ENCODE measurements at places on chromosomes 5 and 9. TPM values are rescaled to one million over a fixed set of nuclear protein-coding genes. Genes with fewer than 3 reads are reported as not detected.
A peak's percentile ranks its signal among the peaks of the same experiment; 100 is the strongest.

Gene MED27
- total RNA-seq = 8.2 TPM

DNA sequence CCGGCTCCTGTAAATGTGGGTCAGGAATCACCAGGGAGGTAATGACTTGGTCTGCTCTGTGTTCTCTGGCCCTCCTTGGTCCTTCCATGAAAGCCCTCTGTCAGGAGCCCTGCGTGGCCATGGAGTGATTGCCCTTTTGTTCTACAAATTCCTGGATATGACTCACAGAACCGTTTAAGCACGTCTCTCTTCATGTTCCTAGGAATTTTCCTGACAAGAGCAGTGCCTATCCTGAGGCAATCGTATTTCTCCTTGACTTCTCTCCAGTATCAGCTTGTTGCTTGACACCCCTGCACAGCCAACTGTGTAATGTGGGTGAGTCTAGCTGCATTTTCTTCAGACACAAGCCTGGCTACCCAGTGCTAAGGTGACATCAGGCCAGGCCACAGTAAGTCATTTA lies 274.3 kb upstream of the ZNF462 start:
- H3K36me3 ChIP-seq = no peaks in the 10 kb centered on the region
- H3K4me1 ChIP-seq = no peaks in the 10 kb centered on the region
- H3K27ac ChIP-seq = no peak overlapping the region
- no peaks in the 10 kb centered on the region for H3K27me3 ChIP-seq

Gene AQP7
- total RNA-seq = 14.1 TPM

Gene IL13
- not detected for total RNA-seq

DNA sequence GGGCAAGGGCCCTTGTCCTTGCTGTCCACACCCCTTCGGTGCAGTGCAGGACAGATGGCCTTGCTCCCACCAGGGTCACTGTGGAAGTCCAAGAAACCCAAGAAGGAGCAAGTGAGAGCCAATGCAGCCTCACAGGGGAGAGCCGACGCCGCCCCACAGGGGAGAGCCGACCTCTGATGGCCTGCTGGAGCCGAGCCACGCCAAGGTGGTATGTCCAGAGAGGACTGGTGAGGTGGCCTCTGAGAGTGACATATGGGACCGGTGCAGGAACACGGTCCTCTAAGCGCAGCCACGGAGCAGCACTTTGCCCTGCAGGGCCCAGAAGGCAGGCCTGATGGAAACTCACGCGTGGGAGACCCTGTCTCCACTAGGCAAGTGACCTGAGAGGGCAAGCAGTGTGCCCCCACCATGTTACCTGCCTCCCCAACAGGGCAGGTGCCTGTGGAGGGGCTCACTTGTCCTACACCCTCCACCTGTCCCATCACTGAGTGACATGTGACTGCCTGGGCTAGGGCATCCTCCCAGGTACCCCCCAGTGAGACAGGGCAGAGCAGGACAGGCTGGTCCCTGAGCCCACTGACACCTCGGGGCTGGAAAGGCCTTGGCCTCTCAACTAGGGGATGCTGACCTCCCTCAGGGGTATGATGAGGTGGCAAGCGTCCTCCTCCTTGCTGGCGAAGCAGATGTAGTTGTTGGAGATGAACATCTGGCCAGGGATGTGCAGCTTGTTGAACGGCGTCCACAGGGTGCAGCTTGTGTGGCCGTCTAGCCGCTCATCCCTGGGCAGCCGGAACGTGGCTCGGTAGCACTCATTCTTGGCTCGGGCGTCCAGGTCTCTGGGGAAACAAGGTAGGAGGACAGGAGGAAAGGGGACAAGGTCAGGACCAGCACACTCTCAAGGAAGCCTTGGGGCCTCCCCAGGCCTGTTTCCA lies 16.7 kb downstream of the TBC1D9B start:
- H3K27ac ChIP-seq = no peak overlapping the region
- H3K4me3 ChIP-seq = no peak overlapping the region
- no peaks in the 10 kb centered on the region for H3K4me1 ChIP-seq
- no peaks in the 10 kb centered on the region for H3K27me3 ChIP-seq
- no peak for DNase-seq

Gene GLT6D1
- total RNA-seq = not detected

DNA sequence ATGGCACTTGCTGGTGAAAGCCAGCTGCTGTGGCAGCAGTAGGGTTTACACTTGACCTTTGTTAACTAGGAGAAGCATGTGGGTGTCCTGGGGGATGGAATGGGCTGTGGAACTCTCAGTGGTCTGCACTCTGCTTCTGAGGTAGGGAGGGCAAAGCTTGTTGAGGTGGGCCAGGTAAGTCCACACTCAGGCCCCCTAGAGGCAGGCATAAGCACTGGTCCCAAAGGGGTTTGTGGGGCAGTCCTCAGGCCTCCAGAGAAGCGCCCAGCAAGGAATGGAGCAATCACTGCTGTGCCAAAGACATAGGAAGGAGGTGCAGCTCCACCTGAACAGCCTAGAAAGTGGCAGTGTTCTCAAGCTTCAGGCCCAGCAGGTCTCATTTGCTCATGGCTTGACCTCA lies 34.7 kb downstream of the INSL4 start:
- H3K27ac ChIP-seq = no peak overlapping the region
- H3K4me1 ChIP-seq = no peaks in the 10 kb centered on the region
- H3K27me3 ChIP-seq = no peaks in the 10 kb centered on the region
- no peak overlapping the region for H3K4me3 ChIP-seq
- no peak for DNase-seq

DNA sequence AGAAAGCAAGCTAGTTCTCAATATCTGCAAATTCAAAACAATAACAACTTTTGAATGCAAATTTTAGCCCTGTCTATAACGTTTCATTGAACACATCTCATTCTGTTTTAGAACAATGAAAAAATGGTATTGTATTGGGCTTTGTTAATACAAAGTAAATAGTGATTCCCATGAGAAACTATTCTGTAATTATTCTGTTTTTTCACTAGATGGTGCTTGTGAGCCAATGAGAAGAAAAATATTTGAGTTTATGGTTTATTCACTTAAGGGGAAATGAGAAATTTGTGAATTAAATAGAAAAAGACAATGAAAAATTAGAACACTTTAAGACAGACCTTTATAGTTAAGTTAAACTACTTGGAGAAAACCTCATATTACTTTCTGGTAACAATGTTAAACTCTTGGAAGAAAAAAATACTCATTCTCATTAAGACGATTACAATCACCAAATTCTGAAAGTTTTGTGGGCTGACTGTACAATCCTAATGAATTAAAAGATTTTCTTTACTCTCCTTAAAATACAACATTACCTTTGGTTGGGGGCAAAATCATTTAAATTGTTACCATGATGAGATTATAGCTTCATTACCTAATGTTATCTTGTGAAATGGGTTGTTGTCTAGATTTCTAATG lies 127.0 kb downstream of the NNT start:
- H3K27me3 ChIP-seq = no peaks in the 10 kb centered on the region
- H3K36me3 ChIP-seq = no peaks in the 10 kb centered on the region
- no peak for DNase-seq
- H3K4me1 ChIP-seq = no peaks in the 10 kb centered on the region
- H3K4me3 ChIP-seq = no peak overlapping the region

GRCh38 chr5:15612915-15613635 lies 113.1 kb downstream of the FBXL7 start:
- H3K4me1 ChIP-seq = peaks cover 43% of the 10 kb centered on the region
- H3K36me3 ChIP-seq = no peaks in the 10 kb centered on the region
- peak overlapping the region; percentile 2 for H3K27ac ChIP-seq
- H3K27me3 ChIP-seq = no peaks in the 10 kb centered on the region

Gene CCDC152
- total RNA-seq = 3.1 TPM

- no peak overlapping the region for H3K4me3 ChIP-seq
- H3K4me1 ChIP-seq = no peaks in the 10 kb centered on the region
- no peaks in the 10 kb centered on the region for H3K36me3 ChIP-seq
- no peak for DNase-seq
Measured at GRCh38 chr5:152256580-152256979, 148.5 kb downstream of the NMUR2 start.

- H3K27ac ChIP-seq = no peak overlapping the region
- no peaks in the 10 kb centered on the region for H3K27me3 ChIP-seq
- peaks cover 29% of the 10 kb centered on the region for H3K4me1 ChIP-seq
- no peaks in the 10 kb centered on the region for H3K36me3 ChIP-seq
Measured at GRCh38 chr5:14168793-14169262, 25.7 kb downstream of the TRIO start.

Measured in tibial nerve (tissue), 4 donors.